Liver (tissue), 10 donors: ENCODE measurements at places on chromosomes 7 and 10. TPM values are rescaled to one million over a fixed set of nuclear protein-coding genes. Genes with fewer than 3 reads are reported as not detected.

- DNase-seq = no peak
These were observed 126.2 kb upstream of the NRP1 start for GRCh38 chr10:33460505-33461294.

DNA sequence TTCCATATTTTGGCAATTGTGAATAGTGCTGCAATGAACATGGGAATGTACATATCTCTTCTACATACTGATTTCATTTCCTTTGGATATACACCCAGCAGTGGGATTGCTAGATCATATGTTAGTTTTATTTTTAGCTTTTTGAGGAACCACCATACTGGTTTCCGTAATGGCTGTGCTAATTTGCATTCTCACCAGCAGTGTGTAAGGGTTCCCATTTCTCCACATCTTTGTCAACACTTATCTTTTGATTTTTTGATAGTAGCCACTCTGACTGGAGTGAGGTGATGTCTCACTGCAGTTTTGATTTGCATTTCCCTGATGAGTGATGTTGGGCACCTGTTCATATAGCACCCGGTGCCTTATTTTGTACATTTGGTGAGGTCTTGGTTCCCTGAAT, 519.6 kb downstream of the REEP3 start:
- no peak for DNase-seq

- DNase-seq = no peak
These were observed 28.0 kb downstream of the GRB10 start for GRCh38 chr7:50754684-50755083.

DNA sequence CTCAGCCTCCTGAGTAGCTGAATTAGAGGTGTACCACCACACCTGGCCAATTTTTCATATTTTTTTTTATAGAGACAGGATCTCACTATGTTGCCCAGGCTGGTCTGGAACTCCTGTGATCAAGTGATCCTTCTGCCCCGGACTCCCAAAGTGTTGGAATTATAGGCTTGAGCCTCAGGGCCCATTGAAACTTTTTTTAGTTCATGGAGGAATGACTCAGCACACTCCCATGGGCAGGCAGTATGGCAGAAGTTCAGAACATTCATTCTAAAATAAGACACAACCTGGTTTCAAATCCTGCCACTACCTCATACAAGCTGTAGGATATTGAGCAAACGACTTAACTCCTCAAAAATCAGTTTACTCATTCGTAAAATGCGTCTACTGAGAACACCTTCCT, 320.4 kb upstream of the SP8 start:
- no peak for DNase-seq

DNA sequence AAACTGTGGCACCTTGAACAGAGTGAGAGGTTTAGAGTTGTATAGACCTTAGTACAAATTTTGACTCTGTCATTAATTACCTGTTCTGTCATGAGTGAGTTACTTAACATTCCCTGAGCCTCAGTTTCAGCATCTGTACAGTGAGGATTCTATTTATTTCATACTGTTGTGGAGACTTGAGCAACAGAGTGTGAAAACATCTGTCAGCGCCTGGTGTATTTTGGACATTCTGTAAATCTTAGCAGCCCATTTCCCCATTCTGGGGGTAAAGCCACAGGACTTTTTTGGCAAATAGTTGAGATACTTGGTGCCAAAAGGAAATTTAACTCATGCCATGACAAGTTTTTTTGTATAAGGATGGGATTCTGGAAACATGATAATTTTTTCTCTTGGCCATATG, 94.8 kb downstream of the AUTS2 start:
- DNase-seq = no peak

DNA sequence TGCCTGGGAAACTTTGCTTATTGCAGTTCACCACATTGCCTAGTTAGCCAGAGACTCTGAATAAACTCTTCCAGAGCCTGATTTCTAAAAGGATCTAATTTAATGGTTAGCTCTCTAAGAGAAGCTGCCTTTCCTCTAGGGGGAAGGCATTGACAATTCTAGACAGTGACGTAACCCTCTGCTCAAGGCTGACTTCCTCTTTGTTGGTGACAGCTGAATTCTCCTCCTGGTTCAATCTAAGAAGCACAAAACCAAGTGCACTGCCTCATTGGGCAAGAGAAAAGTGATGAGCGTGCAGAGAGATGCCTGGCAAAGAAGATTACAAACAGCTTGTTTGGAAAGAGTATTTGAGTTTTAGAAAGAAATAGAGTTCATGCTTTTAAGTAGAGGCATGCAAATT, 102.7 kb downstream of the MACC1 start:
- no peak for DNase-seq

DNA sequence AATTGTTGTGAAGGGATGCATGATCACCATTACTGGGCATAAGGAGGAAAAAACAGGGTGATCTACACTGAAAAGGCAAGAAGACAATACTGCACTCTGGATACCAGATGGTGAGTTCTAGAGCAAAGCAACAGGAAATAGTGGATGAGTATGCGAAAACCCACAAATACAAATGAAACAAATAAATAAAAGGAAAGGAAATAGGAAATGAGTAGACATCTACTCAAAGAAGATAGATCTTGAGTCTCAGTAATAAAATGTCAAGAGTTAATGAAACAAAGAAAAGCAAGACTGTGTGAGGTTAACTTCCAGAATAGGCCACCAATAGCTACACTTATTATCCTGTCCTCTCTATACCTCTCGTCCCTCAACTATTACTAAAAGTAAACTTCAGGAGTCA, 11.7 kb downstream of the ORC5 start:
- no peak for DNase-seq

GRCh38 chr10:44974628-44975430, 3.8 kb downstream of the DEPP1 start:
- DNase-seq = peak; percentile 72

- no peak for DNase-seq
These were observed 84.7 kb downstream of the DLG5 start for GRCh38 chr10:77841711-77842375.

DNA sequence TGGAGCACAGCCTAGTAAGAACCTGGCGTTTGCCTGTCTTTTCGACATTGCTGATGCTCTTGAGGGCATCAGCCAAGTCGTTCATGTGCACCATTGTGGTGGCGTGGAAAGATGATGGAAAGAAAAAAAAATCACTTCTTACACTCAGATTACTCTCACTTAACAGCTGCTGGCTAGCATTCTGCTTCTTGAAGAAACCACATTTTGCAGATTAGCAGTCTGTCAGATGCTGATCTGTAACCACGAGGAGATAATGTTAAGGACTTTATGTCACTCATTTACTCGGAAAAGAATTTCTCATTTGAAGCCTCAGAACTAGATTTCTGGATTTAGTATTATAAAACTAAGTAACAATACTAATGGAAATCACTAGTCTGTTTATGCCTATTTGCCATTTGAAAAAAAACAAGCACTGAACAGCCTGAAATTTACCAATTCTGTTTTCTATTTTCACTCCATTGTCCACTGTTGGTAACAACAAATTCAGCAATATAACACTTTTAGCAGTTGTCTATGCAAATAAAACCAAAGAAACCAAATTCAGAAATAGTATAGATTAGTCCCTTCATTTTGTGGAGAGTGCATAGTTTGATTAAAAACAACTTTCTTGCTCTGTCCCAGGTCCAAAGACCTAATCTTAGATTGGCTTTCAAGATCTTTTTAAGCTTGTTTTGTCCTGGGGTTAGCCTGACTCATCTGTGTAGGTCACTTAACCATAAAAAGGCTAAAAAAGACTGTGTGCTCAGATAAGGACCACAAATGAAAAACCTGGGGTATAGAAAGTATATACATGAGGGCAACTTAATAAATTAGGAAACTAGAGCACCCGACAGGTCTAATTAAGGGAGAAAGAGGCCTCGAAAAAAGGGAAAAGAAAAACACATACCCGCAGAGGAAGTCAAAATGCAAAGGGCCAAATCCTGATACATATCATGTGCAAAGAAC, 67.5 kb downstream of the NT5C2 start:
- DNase-seq = no peak

- no peak for DNase-seq
These were observed 34.2 kb upstream of the ANKRD2 start for GRCh38 chr10:97538411-97538810.

DNA sequence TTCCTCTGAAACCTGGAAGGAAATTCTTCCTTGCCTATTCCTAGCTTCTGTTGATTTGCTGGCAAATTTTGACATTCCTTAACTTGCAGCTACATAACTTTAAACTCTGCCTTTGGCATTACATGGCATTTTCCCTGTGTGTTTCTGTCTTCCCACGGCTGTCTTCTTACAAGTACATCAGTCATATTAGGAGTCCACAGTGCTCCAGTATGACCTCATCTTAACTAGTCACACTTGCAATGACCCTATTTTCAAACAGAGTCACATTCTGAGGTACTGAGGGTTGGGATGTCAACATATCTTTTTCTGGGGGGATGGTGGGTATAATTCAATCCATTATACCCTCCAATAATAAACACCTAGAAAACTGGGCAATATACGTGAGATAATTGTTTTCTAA, 37.4 kb upstream of the EPHB6 start:
- no peak for DNase-seq

- DNase-seq = no peak
These were observed 486.4 kb upstream of the SORCS1 start for GRCh38 chr10:107650939-107651338.

- no peak for DNase-seq
These were observed 4.4 kb downstream of the UNCX start for GRCh38 chr7:1236831-1237701.

DNA sequence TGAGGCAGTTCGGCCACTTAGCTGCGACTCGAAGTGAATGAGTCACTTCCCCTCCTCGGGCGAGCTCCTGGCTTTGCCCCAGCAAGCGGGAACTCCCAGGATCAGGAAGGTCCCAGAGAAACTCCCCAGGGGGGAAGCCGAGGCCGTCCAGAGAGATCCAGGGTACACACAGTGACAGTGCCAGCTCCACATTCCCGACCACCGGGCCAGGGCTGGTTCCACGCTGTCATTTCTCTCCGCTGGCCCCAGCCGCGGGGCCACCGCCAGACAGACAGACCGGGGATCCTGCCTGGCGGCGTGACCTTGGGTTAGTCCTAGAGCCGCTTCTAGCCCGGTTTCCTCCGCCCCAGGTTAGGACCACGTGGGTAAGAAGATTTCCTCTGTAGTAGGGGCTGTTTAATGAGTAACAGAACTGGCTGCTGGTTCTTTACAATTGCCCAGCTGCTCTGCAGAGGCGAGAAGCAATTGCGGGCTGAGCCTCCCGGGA, 463 bp upstream of the UPP1 start:
- DNase-seq = peak; percentile 58

- peak; percentile 65 for DNase-seq
These were observed 99.4 kb downstream of the CCDC3 start for GRCh38 chr10:12902135-12902572.

- DNase-seq = no peak
These were observed 487.9 kb downstream of the PARD3 start for GRCh38 chr10:34327184-34327583.

GRCh38 chr10:133261726-133262325, 14.8 kb downstream of the ADAM8 start:
- peak; percentile 90 for DNase-seq

DNA sequence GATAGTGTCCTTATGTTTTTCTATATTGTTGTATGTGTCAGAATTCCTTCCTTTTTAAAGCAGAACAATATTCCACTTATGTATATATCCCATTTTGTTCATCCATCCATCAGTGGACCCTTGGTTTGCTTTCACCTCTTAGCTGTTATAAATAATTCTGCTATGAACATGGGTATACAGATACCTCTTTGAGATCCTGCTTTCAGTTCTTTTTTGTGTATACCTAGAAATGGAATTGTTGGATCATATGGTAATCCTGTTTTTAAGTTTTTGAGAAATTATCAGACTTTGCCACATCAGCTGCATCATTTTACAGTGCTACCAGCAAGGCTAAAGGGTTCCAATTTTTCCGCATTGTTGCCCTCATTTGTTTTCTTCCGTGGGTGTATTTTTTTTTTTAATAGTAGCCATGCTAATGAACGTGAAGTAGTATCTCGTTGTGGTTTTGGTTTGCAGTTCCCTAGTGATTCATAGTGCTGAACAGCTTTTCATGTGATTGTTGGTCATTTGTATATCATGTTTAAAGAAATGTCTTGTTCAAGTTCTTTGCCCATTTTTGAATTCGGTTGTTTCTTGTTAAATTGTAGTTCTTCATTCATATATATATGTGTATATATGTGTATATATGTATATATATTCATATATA, 87.8 kb downstream of the LCOR start:
- no peak for DNase-seq

DNA sequence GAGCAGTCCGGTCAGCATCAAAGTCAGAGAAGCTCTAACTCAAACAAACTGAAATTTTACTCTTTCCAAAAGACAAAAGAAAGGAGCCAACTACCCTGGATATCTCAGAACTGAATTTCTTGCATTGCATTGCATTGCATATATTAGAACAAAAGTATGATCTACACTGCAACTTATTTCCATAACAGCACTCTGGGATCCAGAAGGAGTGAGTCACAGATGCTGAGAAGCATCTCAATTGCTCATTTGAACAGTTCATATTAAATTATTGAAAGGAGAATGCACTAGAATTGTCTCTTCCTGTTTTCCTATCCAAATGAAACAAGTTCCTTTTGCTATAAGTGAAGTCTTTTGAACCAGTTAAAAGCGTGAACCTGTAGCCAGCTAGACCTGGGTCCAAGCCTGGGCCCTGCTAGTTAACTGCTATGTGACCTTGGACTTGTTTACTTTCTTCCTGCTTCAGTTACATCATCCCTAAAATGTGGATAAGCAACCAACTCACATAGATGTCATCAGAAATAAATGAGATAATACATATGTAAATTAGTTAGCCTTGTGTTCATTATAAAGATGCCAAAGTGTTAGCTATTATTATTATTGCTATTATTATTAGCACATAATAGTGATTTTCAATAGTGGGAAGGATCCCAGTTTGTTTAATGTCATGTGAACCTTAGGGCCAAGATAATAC, 184.1 kb downstream of the CREB5 start:
- no peak for DNase-seq

CFTR gene
- 10.5 TPM for total RNA-seq

CNNM1 gene
- total RNA-seq = 0.08 TPM

CCDC186 gene
- 7.5 TPM for total RNA-seq

SH2D4B gene
- 0.19 TPM for total RNA-seq

R3HCC1L gene
- total RNA-seq = 11.2 TPM

CFAP43 gene
- 0.33 TPM for total RNA-seq

KLF14 gene
- total RNA-seq = 0.08 TPM

SLC18A3 gene
- not detected for total RNA-seq

INA gene
- not detected for total RNA-seq

FAM25C gene
- not detected for total RNA-seq

ACTL6B gene
- not detected for total RNA-seq
